CD4-positive, alpha-beta T cell treated with Interferon alpha-2 for 1 hour (primary cell): ENCODE measurements at places on chromosomes 1 and 21.

GRCh38 chr1:71428029-71428428 is 347.2 kb upstream of the ZRANB2 start:
- no peak for DNase-seq

DNA sequence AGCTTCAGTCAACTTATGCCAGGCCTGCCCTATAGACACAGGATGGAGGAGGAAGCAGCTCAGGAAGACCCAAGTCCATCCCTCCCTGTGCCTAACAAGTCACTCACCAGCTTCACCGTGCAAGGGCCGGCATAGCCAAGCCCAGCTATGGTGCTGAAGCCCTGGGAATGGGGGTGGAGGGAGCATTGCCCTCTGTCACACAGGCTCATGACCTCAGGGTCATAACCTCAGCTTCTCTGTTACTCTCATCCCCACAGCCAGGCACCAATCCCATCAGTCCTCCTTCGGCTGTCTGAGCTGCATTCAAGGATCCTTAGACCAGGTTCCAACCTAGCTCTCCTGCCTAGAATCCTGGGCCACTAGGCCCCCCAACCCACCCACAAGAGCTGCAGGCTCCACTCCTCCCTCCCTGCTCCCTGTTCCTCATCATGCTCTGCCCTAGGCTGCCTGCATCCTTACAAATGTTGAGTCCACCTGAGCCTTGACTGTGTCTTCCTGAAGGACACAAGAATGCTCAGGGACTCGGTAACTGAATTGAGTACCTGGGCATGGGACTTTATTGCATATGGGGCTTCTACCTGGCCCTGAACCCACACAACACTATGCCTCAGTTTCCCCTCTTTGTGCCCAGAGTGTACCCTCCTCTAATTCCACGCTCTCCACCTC is 1.7 kb downstream of the CD244 start:
- no peak for DNase-seq

GRCh38 chr1:61640531-61641530 is 84.1 kb downstream of the TM2D1 start:
- DNase-seq, result no peak

GRCh38 chr1:97245682-97246081 is 524.1 kb downstream of the PTBP2 start:
- no peak for DNase-seq

DNA sequence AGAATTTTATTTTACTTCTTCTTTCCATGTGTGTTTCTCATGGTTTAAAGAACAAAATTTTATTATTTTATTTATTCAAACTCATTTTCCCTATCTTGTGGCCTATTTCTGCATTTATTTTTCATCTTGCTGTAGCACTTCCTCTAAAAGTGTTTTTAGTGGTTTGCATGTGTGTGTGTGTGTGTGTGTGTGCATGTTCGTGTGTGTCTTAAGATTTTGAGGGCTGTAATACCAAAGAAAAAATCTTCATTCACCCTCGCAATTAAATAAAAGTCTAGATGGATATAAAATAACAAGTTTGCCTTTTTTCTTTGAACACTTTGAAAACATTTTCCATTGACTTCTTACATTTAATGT is 24.6 kb upstream of the FCRL3 start:
- peak; percentile 55 for DNase-seq
